ENCODE measurements at places on chromosomes 5 and 9. TPM values are rescaled to one million over a fixed set of nuclear protein-coding genes. Genes with fewer than 3 reads are reported as not detected.

Gene HRCT1
- total RNA-seq, result 0.42 TPM

Gene OR13F1
- not detected for total RNA-seq

GRCh38 chr9:26412446-26412845, 480.2 kb downstream of the CAAP1 start:
- no peak for DNase-seq

GRCh38 chr5:149486726-149487635, 64.3 kb downstream of the CSNK1A1 start:
- DNase-seq, result no peak

- DNase-seq, result peak; percentile 56
These were observed 301.4 kb upstream of the RFX3 start for GRCh38 chr9:3827175-3827574.

GRCh38 chr9:133075925-133076630, 14.3 kb downstream of the CEL start:
- DNase-seq, result no peak

- DNase-seq, result no peak
These were observed 45.0 kb upstream of the SH3PXD2B start for GRCh38 chr5:172499287-172499686.
